ENCODE measurements at places on chromosomes 6 and 20.

DNA sequence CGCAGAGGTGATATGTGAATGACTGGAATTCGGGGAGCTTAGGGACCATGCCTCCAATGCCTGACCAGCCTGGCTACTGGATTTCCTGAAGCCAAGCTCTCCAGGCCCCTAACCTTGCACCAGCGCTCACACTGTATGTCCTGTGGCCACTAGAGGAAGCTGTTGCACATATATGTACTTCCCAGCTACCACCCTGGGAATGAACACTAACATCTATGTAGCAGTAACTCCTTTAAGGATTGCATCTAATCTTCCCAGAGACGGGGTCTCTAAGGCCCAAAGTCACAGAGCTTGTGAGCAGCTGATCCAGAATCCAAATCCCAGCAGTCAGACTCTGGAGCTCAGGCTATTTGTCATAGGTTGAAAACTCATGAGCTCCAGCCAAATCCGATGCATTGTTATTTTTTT lies 20.4 kb upstream of the BPIFB1 start:
- DNase-seq = peak; percentile 73

GRCh38 chr6:34242252-34243130 lies 5.8 kb downstream of the HMGA1 start:
- DNase-seq = peak; percentile 75

GRCh38 chr20:62744741-62745191 lies 36.1 kb downstream of the NTSR1 start:
- DNase-seq = no peak

GRCh38 chr6:33950472-33950881 lies 146.7 kb upstream of the MLN start:
- DNase-seq = no peak

- DNase-seq = no peak
Measured at GRCh38 chr20:29876911-29877285, 1380.6 kb upstream of the DEFB115 start.

DNA sequence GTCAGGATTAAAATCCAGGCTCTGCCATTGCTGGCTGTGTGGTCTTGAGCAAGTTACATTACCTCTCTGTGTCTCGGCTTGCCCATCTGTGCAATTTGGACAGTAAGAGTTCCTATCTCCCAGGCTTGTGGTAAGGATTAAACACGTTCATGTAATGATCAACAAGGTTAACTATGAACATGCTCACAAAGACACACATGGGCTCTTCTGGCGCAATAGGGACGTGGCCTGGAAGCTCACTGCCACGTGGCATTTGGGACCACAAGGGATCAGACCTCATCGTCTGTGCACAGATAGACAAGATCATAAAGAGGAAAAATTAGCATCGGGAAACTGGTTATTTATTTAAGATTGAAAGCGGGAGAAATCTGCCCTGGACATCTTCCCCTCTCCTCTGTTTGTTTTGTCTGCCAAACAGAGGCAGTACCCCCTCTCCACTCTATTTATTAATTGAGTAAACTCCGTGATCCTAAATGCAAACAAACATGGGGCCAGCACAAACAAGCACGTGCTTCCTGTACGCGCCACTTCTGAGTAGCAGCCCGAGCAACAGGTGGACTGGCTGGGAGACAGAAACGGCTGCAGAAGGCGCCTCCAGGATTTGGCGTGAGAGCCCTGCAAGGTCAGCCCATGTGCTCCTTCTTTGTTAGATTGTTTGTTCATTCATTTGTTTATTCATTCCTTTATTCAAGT lies 95.0 kb downstream of the CDH26 start:
- DNase-seq = no peak

GRCh38 chr6:169424821-169425240 lies 171.2 kb upstream of the THBS2 start:
- DNase-seq = no peak

- DNase-seq = no peak
Measured at GRCh38 chr20:25017257-25017803, 24.8 kb upstream of the APMAP start.

- no peak for DNase-seq
Measured at GRCh38 chr6:151199991-151200390, 39.8 kb upstream of the AKAP12 start.

DNA sequence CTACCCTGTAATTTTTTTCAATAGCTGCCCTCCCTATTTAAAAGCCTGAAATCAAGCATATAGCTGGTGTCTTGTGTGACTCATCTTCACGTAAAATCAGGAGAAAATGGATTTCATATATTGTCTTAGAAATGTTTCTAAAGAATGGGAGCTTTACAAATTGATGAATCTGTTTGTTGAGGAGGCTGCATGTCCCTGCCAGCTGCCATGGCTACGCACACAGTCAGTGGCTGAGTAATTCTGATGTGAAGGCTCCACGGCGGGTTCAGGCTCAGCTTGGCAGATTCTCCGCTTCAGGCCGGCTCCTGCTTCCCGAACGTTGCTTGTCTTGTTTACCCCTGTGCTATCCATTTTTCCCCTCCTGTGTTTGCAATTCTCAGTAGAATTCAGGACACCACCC lies 82.8 kb downstream of the CCDC170 start:
- DNase-seq = no peak

DNA sequence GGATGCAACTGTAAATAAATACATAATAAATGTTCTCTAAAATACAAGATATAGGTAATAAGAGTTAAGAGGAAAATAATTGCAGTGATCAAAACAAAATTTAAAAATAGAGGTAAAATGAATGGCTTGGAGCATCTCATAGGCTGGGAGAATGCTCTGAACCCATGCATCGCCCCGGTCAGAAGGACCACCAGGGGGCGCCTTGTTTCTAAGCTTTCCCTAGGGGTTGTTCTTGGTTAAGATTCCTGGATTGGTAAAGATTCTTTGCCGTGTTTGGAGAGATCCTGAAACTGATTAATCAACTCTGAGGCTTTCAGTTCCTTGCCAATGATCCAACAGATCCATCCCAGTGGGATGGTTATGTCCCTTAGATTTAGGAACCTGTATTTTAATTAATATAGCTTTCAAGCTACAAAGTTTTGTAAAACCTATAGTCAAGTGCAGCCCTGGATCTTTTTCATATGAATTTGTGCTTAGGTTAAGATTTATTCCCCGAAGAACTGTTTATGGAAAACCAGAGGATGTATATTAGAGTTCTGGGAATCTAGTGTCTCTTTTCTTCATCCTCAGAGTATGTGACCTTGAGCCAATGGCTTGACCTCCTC lies 45.3 kb upstream of the PRELID3B start:
- DNase-seq = peak; percentile 76

GRCh38 chr6:169555971-169556617 lies 145.7 kb downstream of the WDR27 start:
- no peak for DNase-seq

- no peak for DNase-seq
Measured at GRCh38 chr6:74117113-74117512, 421.1 kb downstream of the CD109 start.

- DNase-seq = no peak
Measured at GRCh38 chr20:63834491-63834880, 3.4 kb upstream of the ZBTB46 start.

DNA sequence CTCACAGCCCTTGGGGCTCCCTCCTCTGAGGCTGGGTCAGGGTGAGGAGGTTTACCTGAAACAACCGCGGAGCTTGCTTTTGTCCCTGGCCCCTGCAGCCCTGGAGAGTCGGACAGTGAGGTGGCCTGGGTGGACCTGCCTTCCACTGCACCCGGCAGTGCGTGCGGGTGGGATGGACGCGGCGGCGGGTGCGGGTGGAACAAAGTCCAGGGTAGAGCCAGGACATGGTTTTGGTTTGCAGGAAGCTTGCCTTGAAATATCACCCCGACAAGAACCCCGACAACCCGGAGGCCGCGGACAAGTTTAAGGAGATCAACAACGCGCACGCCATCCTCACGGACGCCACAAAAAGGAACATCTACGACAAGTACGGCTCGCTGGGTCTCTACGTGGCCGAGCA lies 27.1 kb downstream of the UCKL1 start:
- no peak for DNase-seq

DNA sequence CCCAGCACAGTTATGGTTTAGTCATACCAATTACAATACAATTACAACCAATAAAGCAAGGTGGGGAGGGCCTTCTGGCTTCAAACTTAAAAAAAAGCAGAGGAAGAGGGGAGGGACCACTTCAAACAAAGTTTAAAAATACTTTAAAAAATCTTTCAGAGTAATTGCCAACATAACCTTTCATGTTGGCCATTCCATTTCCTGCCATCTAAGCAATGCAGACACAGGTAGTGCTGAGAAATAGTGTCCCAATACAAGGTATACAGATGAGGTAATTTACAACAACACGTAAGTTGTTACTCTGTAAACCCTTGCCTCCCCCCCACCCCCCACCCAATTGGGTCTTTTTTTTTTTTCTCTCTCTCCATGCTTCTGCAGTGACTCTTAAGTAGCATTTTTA lies 18.8 kb upstream of the TBC1D20 start:
- no peak for DNase-seq

DNA sequence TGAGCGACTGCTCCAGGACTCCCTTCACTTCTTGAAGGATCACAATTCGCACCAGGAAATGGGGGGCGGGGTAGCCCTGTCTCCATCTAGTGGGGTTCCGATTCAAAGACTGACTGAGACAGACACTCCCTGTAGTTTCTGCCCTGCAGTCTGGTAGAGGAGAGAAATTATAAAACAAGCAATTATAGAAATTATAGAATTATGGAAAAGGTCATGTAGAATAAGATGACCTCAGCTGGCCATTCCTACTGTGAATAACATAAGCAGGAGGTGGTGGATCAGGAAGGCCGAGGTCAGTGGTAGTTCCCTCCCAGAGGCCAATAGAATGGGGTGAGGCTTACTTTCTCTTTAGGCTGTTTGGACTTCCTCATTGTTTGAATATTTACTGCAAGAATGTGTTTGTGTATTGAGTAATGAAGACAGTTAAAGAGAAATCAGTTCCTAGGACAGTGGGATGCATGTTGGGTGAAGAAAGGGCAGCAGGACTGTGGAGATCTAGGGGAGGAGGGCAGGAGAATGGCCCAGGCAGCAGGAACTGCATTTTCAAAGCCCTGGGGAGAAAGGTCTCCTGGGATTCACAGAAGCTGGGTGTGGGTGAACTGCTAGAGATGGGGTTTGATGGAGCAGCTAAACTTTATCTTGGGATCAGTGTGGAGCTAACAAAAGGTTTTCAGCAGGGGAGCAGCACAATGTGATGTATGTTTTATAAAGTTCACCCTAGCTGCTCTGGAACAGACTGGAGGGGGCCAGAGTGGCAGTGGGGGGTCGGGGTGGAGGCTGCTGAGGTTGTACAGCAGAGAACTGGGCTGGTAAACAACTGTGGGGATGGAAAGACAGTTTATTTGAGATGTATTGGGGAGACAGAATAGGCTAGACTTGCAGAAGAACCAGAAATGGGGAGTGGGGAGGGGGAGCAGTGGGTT lies 2.1 kb downstream of the ZNF341 start:
- DNase-seq = peak; percentile 41

DNA sequence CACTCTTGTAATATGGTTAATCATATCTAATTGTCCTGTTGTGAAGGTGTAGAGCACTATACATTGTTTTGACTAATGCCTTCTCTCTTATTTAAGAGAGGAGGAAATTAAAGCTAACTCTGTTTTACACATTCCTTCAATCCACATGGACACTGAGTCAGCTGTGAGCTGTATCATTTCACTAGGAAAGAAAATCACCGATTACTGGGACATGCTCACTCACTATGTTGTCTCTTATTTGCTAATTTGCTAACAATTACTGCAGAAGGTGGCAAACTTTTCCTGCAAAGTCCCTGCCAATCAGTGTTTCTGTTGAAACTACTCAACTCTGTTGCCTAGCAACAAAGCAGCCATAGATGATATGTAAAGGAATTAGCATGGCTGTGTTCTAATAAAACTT lies 98.2 kb downstream of the BCAS1 start:
- no peak for DNase-seq

- DNase-seq = no peak
Measured at GRCh38 chr6:19536838-19537237, 300.3 kb upstream of the ID4 start.

DNA sequence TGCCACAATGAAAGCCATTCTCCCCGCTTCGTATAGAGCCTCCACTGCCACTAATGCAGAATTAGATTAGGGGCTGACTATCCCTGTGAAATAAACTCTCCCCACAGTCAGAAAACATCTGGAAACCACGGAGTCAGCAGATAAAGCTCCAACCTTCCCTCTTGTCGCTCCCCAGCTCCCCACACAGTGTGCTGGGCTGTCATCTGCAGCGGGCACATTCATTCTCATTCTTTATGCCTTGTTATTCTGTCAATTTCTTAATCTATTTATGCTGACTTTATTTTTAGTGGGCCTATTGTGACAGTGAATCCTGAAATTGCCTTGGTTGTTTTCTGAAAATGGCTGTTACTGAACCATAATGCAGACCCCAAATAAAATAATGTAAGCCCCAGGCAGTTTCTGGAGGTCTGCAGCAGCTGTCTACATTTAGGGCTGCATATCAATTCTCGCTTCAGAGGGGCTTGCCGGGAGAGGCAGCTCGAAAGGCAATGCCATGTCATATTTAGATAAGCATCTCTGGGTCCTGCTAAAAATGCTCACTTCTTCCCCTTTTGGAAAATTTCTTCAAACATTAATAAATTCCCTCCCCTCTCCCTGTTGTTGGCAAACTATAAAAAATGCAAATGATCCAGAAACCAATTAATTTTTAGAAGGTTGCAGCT lies 71.6 kb downstream of the TMEM242 start:
- no peak for DNase-seq

DNA sequence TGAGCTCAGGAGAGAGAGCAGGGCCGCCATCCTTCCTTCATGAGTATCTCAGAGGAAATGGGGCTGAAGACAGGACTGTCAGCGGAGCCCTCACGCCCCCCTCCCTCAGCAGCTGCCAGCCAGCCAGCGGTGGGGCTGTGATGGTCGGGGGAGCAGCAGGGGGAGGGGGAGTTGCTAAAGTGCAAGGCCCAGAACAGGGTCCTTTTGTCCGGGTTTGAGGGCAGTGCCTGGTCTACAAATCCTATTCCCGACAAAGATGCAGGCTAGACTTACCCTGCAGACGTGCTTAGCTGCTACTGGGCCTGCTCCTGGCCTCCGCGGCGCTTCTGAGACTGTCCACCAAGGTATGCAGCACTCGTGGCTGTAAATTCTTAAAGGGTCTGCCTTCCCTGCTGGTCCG lies 593.4 kb upstream of the CDH4 start:
- DNase-seq = no peak

DNA sequence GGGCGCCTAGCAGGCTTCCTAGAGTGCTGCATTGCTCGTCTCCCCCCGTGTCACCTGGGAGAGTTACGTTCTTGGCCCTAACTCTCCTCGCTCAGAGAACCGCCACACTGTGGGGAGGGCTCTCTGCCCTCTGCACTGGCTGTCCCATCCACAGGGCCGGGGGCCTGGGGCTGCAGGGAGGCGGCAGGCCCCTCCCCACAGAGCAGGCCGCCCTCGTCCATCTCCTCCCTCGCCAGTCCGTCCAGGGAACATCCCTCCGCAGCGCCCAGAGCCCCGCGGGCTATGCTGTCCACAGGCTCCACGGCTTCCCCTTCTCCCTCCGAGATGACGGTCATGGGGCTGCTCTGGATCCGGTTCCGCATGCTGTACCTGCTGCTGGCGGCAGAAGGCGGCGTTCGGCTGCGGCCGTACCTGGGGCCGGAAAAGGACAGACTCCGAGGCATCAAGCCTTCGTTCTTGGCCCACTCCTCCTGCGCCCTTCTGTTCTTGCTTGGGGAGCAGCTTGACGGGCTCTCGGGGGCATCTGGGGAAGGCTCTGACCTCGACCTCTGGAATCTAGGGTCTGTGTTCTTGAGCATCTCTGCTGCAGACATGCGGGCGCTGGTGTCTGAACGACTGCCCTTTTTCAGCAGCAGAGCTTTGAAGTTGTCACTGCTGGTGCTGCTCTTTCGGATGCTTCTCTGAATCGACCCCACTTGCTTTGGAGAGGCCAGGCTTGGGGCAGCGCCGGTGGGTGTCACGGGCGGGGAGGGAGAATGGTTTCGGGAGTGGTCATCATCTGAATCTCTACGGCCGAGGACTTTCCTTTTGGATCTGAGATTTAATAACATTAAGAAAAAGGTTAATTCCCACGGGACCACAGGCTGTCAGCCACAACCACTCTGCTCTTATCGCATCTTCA lies 20.2 kb downstream of the HEBP2 start:
- no peak for DNase-seq

Data from RKO (cell line).